GM12865 (cell line): ENCODE measurements at places on chromosomes 13 and 19.

- no peak for DNase-seq
Measured at GRCh38 chr13:73693215-73693614, 441.0 kb downstream of the KLF12 start.

DNA sequence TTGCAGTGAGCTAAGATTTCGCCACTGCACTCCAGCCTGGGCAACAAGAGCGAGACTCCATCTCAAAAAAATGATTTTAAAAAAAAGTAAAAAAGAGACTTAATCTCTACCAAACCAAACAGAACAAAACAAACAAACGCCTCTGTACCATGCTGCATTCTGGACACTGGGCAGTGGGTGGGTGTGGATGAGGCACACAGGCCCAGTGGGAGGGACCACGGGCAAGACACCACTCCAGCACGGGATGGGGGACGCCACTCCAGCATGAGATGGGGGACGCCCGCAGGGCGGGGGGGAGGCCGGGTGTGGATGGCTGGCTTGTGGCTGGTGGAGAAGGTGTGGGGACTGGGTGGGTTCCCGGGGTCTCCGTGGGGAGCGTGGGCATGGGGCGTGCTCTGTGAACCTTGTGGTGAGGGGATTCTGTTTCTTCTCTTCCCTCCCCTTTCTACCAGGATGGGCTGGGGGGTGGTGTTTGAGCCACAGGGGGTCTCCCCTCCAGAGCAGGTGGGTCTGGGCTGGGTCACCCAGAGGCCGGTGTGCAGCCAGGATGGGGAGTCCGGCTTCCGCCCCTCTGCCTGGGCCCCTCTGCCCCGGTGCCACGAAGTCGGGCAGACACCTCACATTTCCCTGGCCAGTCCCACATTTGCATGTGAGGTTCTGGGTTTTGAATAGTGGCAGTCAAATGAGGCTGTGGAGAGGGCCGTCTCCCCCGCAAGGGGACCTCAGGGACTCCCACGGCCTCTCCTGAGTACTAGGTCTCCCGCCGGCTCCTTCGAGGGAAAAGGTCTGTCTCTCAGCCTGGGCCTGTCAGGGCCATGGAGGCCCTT lies 23.9 kb upstream of the MATK start:
- peak; percentile 70 for DNase-seq

GRCh38 chr19:35992907-35993765 lies 1.9 kb upstream of the SDHAF1 start:
- DNase-seq: peak; percentile 36

- DNase-seq: no peak
Measured at GRCh38 chr13:114096031-114096485, 36.4 kb downstream of the RASA3 start.

DNA sequence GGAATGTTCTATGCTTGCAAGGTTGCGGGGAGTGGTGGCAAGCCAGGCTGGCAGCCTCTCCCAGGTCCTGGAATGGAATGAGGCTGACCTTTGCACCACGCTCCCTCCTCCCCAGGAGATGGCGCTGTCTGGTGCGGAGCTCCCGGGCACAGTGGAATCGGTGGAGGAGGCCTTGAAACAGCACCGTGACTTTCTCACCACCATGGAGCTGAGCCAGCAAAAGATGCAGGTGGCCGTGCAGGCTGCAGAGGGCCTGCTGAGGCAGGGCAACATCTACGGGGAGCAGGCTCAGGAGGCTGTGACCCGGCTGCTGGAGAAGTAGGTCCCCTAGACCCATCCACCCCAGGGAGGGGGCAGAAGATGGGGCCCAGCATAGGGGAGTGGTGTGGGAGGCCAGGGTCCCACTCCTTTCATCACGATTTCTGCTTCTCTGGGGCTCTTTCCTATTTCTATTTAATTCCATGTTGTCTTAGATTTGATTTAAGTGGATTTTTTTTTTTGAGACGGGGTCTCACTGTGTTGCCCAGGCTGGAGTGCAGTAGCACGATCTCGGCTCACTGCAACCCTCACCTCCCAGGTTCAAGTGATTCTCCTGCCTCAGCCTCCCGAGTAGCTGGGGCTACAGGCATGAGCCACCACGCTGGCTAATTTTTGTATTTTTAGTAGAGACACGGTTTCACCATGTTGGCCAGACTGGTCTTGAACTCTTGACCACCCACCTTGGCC lies 53.2 kb upstream of the SHKBP1 start:
- DNase-seq: peak; percentile 67
